Left kidney (tissue), 8 donors: ENCODE measurements at places on chromosomes 12 and 14. TPM values are rescaled to one million over a fixed set of nuclear protein-coding genes. Genes with fewer than 3 reads are reported as not detected.

GRCh38 chr14:63899953-63900352 is 47.1 kb downstream of the SYNE2 start:
- no peak for DNase-seq

DNA sequence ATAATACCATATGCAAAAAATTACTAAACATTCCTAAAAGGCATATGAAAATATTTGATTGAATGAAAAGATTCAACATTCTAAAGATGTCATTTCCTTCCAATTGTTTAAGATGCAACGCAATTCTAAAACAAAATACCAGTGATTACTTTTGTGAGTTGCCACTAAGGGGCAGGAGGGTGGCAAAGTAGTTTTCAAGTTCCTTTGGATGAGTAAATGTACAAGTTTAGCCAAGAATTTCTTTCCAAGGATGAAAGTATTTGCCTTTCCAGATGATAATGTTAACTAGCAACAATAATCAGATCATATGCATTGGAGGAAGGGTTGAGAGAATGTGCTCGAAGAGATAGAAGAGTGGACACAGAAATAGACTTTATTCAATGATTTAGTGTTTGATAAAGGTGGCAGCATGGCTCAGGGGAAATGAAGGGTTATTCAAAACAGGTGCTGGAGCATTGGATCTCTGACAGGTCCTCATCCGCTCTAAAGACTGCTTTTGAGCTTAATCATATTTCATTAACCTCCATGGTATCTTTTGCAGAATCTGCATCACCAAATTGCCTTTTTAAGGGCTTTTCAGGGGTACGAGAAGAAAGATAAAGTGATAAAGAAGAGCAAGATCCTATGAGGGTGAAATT is 678.5 kb upstream of the TBX3 start:
- DNase-seq: no peak

Gene LUM
- 31.5 TPM for polyA plus RNA-seq

DNA sequence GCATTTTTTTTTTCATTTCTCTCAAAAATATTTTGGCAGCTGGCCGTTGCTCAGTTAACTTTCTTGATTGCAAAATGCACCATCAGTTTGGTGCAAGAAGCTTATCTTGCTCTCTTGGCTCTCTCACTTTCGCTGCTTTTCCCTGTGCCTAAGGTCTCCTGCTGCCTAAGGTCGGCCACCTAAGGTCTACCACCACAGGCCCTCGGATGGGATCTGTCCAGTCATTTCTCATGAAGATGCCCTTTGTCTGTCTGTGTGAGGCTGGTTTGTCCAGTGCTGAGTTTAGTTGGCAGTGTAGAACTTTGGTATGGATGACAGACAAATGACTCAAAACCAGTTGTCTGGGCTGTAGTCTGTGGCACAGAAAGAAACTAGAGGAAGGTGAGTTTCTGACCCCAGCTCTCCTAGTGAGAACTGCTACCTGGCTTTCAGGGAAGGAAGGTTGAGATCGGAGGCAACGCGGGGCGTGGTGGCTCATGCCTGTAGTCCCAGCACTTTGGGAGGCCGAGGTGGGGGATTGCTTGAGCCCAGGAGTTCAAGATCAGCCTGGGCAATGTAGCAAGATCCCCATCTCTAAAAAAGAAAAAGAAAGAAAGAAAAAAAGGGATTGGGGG is 2.6 kb downstream of the MLXIP start:
- DNase-seq: no peak

- no peak for DNase-seq
These were observed 156.0 kb downstream of the DAD1 start for GRCh38 chr14:22433069-22433468.

DNA sequence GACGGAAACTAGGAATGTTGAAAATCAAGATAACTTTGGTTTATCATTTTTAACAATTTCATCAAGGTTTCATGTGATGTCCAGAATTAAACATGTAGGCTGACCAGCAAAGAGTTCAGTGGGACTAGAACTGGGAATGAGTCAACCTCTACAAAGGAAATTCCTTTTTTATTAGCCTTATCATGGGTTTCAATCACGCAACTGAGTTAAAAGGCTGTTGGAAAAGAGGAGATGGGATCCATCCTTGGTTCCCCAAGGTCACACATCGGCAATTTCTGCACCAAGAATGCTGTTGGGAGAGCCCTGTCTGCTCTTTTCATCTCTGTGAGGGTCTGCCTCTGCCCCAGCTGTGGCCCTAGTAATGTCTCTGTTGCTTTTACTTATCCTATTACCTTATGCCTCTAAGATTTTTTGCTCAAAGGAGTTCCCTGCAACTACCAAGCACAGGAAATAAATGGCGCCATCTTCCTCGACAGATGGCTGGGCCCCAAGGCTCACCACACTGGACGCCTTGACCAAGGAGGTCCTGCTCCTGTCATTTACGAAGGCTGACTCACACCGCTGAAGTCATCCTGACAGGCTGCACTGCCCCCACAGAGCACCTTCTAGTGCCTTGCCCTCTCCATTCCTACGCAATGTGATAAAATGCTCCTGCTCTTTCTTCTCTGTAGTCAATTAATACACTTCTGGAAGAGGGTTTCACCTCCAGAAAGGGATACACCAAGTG is 367.4 kb downstream of the GXYLT1 start:
- DNase-seq: no peak

Gene RERGL
- 10.5 TPM for polyA plus RNA-seq

Gene SYT10
- polyA plus RNA-seq: 0.68 TPM

DNA sequence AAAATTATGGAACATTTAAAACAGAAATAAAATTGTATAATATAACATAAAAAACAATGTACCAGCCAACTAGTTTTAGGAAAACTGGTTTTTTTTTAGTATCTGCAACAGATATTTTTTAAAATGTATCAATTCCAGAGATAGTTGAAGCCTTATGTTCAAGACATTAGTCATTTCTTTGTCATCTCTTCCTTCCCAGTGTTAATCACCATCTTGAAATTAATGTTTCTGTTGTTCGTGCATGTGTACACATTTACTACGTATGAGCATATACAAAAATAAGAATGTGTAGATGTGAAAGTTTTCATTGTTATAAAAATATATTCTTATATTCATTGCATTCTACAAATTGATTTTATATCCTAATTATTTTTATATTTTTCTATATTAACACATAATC is 1062.1 kb downstream of the SLC6A15 start:
- DNase-seq: no peak

Gene TSHR
- polyA plus RNA-seq: 0.88 TPM

Gene OR4K5
- not detected for polyA plus RNA-seq

Gene SERPINA10
- 0.23 TPM for polyA plus RNA-seq

Gene PTPRO
- 257 TPM for polyA plus RNA-seq

- no peak for DNase-seq
These were observed 123.0 kb downstream of the SLC38A4 start for GRCh38 chr12:46702581-46703344.
